ENCODE measurements at places on chromosomes 3 and 15. TPM values are rescaled to one million over a fixed set of nuclear protein-coding genes. Genes with fewer than 3 reads are reported as not detected.

Gene SOX2
- polyA plus RNA-seq, result 0.23 TPM

Gene SLTM
- 15.5 TPM for polyA plus RNA-seq

DNA sequence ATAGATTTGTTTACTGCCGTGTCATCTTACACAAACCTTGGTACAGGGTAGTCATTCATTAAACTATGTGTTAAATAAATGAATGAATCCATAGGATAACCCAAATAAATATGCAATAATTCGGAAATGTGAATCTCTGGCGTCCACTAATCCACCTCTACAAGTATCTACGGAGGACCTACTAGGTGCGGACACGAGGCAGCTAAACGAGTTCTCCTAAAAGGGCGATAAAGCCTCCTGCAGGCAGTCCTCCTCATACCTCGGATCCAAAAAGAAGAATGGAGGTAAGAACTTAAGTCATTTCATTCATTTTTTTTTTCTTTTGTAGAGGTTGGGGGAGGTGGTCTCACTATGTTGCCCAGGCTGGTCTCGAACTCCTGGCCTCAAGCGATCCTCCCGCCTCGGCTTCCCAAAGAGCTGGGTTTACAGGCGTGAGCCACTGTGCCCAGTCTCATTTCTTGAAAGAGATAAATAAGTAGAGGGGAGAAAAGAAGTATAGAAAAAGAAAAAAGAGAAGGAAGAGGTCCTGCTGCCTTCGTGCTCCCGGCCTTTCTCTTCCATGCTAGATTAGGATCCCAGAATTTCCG lies 706 bp upstream of the RPL35A start:
- no peaks in the 10 kb centered on the region for H3K27me3 ChIP-seq
- H3K4me1 ChIP-seq, result peaks cover 23% of the 10 kb centered on the region
- DNase-seq, result no peak
- H3K27ac ChIP-seq, result peak overlapping the region; percentile 85
- H3K4me3 ChIP-seq, result peak overlapping the region; percentile 33
- H3K36me3 ChIP-seq, result peaks cover 9% of the 10 kb centered on the region

DNA sequence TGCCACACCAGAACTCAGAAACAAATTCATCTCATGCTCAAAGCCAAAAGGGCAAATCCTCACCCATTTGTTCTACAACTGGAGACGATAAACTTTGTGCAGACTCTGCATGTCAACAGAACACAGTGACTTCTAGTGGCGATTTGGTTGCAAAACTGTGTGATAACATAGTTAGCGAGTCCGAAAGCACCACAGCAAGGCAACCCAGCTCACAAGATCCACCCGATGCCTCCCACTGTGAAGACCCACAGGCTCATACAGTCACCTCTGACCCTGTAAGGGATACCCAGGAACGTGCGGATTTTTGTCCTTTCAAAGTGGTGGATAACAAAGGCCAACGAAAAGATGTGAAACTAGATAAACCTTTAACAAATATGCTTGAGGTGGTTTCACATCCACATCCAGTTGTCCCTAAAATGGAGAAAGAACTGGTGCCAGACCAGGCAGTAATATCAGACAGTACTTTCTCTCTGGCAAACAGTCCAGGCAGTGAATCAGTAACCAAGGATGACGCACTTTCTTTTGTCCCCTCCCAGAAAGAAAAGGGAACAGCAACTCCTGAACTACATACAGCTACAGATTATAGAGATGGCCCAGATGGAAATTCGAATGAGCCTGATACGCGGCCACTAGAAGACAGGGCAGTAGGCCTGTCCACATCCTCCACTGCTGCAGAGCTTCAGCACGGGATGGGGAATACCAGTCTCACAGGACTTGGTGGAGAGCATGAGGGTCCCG lies 199.7 kb downstream of the AKAP13 start:
- H3K4me1 ChIP-seq, result peaks cover 64% of the 10 kb centered on the region
- H3K27me3 ChIP-seq, result no peaks in the 10 kb centered on the region
- H3K36me3 ChIP-seq, result peaks cover 3% of the 10 kb centered on the region
- H3K27ac ChIP-seq, result peak overlapping the region; percentile 91
- H3K4me3 ChIP-seq, result no peak overlapping the region

DNA sequence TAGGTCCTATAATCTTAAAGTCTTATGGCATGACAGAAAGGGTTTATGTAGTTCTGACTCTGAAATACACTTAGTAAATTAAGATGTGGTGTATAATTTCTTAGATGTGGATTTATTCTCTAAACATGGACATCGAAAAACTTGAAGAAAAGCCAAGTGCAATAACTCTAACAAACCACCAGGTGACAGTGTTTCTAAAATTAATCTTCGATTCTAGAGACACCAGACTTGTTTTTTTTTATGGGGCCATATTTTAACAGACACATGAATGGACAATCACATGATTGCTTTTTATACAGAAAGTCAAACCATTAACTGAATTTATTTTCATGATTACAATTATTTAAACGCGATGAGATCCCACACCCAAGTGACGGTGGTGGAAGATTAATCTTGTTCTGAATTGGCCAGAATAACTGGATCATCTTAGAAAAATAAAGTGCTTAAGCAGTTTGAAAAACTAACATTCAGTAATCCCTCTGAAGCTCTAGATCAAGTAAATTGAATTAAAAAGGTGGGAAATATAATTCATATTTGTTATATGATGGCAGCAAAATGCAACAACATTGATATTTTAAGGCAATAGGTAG lies 305.1 kb downstream of the LSAMP start:
- no peak overlapping the region for H3K4me3 ChIP-seq
- no peaks in the 10 kb centered on the region for H3K36me3 ChIP-seq
- no peaks in the 10 kb centered on the region for H3K27me3 ChIP-seq
- H3K27ac ChIP-seq, result no peak overlapping the region
- DNase-seq, result peak; percentile 1

- no peak overlapping the region for H3K4me3 ChIP-seq
- H3K27me3 ChIP-seq, result no peaks in the 10 kb centered on the region
- DNase-seq, result no peak
- H3K4me1 ChIP-seq, result no peaks in the 10 kb centered on the region
Measured at GRCh38 chr3:80285388-80285787, 517.6 kb upstream of the ROBO1 start.

Gene RTP1
- polyA plus RNA-seq, result not detected

Gene SLC24A5
- not detected for polyA plus RNA-seq

GRCh38 chr3:169637731-169638130 lies 25.8 kb downstream of the MECOM start:
- DNase-seq, result no peak
- H3K36me3 ChIP-seq, result no peaks in the 10 kb centered on the region
- H3K4me3 ChIP-seq, result no peak overlapping the region
- H3K4me1 ChIP-seq, result peaks cover 7% of the 10 kb centered on the region

DNA sequence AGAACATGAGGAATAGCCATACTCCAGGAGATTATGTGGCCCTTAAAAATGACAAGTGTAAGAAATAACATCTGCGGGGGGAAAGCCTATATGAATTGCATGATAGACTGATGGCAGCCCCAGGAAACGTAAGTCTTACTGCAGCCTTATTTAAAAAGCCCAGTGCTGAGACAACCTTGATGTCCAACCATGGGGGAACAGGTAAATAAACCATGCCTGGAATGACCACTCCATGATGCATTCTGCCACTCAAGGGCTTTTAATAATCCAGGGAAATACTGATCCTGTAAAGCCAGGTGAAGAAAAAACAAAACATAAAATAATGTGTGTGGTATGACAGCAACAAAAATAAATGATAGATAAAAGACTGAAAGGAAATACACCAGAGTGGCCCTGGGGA lies 46.5 kb upstream of the GRIP2 start:
- no peaks in the 10 kb centered on the region for H3K4me1 ChIP-seq
- no peak overlapping the region for H3K27ac ChIP-seq
- DNase-seq, result no peak
- no peaks in the 10 kb centered on the region for H3K27me3 ChIP-seq
- no peaks in the 10 kb centered on the region for H3K36me3 ChIP-seq

DNA sequence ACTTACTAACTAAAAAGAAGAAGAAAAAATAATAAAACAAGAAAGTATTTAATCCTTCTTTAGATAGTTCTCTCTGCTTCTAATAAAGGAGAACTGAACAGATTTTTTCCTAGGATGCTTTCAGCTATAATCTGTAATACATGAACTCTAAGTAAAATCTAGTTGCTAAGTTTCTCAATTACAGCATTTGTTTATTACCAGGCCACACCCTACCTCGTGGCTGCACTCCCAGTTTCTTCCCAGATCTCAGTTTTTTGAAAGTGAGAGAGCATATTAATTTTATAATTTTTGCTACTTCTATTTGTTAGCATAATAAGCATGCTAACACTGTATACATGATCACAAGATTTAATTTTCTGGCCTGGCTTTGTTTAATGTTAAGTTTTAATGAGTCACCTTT lies 258.3 kb downstream of the IL5RA start:
- no peaks in the 10 kb centered on the region for H3K4me1 ChIP-seq
- H3K27me3 ChIP-seq, result no peaks in the 10 kb centered on the region

- DNase-seq, result no peak
- no peaks in the 10 kb centered on the region for H3K27me3 ChIP-seq
- H3K4me3 ChIP-seq, result no peak overlapping the region
- H3K36me3 ChIP-seq, result no peaks in the 10 kb centered on the region
- H3K4me1 ChIP-seq, result no peaks in the 10 kb centered on the region
Measured at GRCh38 chr3:45181496-45181895, 35.3 kb upstream of the CDCP1 start.

GRCh38 chr15:47607695-47608094 lies 109.6 kb upstream of the SEMA6D start:
- H3K4me3 ChIP-seq, result no peak overlapping the region
- no peaks in the 10 kb centered on the region for H3K27me3 ChIP-seq
- no peaks in the 10 kb centered on the region for H3K4me1 ChIP-seq
- H3K36me3 ChIP-seq, result no peaks in the 10 kb centered on the region

DNA sequence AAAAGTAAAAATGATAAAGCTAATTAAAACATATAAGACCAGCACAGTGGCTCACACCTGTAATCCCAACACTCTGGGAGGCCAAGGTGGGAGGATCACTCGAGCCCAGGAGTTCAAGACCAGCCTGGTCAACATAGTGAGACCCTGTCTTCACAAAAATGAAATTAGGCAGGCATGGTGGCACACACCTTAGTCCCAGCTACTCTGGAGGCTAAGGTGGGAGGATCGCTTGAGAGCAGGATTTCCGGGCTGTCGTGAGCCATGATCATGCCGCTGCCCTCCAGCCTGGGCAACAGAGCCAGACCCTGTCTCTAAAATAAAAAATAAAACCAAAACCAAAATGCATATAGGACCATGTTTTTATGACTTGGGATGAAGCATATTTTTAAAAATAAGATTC lies 4.8 kb upstream of the PRSS50 start:
- H3K36me3 ChIP-seq, result no peaks in the 10 kb centered on the region
- no peak overlapping the region for H3K4me3 ChIP-seq
- no peak for DNase-seq
- no peaks in the 10 kb centered on the region for H3K4me1 ChIP-seq
- peaks cover 6% of the 10 kb centered on the region for H3K27me3 ChIP-seq
- H3K27ac ChIP-seq, result no peak overlapping the region

Gene IQCH
- 0.29 TPM for polyA plus RNA-seq

Gene BNIP2
- polyA plus RNA-seq, result 39.1 TPM

Gene TMEM202
- not detected for polyA plus RNA-seq

DNA sequence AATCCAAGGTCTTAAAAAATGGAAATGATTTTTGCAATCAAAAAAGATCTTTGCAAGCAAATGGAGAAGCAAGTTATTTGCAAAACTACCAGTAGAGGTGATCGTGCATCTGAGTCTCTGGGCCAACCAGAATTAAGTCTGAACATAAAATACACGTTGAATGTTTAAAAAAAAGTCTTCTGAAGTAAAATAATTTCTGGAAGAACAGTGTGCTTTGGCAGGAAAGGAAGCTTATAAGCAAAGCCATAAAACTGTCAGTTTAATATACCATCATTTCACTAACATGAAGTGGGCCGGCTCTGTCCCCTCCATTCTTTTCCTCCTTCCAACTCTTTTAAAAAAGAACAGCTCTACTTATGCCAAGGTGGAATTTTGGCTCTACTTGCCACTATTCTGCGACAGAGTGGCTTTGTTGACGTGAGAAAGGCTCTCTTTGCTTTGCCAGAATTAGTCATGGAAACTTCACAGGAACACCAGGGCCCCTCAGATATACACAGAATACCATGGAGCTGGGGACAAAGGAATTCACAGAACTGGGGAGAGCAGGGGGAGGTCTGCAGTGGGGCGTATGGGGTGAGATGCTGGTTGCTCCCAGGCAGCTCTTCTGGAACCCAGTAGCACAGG lies 29.8 kb downstream of the FSTL1 start:
- H3K36me3 ChIP-seq, result no peaks in the 10 kb centered on the region
- H3K4me3 ChIP-seq, result no peak overlapping the region
- peak; percentile 83 for DNase-seq
- peaks cover 28% of the 10 kb centered on the region for H3K4me1 ChIP-seq
- peak overlapping the region; percentile 6 for H3K27ac ChIP-seq

Data from endothelial cell of umbilical vein (primary cell).